ENCODE measurements at places on chromosomes 16 and 17.

DNA sequence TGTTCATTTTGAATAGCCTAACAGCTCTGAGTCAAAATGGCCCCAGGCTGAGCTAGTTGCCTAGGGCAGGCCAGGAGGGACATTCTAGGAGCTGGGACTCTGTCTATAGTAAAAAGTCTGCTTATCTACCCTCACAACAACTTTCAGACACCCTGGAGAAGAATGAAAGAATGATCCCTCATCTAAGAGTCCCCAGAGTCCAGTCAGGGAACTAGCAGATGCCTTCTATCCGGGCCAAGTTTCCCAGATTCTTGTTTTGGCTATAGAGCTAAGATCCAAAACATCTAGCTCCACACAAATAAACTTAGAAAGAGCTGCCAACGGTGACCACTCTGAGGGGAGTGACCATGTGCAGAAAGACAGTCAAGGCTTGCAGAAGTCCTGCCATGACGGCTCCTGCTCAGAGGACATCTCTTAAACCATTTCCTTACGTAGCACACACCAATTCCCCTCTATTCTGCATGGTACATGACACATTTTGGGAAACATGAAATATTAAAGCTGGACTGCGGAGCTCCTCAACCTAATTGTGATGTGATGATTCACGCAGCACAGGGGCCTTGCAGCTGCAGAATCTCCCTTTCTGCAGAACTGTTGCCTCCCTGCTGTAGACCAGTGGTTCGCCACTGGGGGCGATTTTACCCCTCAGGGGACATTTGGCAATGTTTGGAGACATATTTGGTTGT is 24.2 kb downstream of the FAM20A start:
- no peak for DNase-seq

DNA sequence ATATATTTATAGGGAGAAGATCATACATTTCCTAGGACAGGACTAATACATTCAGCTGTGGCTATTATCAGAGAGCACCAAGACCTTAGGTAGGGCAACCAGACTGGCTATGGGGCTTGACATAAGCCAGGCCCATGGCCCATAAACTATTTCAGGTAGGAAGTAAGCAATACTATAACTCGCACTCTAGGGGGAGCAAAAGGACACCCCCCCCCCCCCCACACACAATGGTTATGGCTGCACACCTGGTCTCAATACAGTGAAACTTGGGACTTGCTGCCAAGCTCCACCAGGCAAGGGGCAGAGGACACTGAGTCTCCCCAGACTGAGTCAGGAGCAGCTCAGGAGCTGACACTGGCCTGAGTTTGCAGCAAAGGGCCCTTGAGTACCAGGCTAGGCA is 348.9 kb upstream of the ASIC2 start:
- no peak for DNase-seq

DNA sequence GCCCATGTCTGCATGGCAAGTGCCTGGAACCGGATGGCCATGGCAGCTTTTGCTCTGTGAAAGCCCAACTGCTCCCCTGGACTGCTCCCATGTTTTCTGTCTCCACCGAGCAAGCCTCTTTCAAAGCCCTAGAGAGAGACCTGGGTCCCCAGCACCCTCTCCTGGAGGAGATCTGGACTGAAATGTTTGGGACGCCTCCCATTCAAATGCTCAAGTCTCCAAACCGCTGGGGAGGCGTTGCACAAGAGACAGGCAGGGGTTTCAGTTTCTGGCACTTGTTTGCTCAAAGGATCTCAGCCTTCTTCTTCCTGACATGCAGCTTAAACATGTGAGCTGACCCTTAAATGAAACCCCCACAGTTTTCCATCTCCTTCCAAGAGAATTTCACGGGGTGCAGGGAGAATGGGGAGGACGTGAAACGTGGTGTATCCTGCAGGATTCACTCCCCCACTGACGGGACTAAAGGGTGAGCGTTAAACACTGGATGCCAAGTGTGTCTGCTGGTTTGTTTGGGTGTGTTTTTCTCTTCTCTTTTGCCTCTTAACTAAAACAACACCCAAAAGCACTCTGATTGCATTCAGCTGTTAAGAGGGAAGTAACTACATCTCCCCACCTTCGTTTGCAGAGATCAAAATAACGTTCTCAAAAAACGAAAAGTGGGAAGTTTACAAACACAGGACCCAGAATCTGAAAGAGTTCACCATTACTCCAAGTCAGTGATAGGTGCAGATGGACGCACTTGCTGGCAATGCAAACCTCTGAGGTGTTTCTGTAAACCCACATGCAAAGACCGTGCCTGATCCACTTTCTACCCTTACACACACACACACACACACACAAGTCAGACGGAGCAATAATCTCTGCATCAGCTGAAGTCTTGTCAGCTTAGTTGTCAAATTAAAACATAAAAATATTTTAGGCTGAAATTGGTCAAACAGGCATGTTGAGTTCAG is 256.9 kb downstream of the C16orf95 start:
- no peak for DNase-seq

DNA sequence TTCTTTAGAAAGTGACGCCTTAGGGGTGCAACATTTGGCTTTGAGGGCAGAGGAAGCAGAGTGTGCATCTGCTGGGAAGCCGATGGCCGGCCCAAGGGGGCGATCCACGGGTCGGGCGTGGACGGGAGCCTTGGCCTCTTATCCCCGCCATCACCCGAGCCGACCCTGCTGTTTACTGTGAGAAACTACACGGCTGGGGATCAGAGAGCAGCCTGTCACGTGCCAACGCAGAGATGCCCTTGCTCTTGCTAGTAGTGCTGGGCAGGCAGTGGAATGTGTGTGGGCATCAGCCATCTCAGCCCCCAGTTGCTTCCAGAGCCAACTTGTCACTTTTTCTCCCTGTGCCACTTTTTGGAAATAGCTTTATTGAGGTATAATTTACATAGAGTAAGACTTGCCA is 26.7 kb upstream of the ITGB4 start:
- no peak for DNase-seq

DNA sequence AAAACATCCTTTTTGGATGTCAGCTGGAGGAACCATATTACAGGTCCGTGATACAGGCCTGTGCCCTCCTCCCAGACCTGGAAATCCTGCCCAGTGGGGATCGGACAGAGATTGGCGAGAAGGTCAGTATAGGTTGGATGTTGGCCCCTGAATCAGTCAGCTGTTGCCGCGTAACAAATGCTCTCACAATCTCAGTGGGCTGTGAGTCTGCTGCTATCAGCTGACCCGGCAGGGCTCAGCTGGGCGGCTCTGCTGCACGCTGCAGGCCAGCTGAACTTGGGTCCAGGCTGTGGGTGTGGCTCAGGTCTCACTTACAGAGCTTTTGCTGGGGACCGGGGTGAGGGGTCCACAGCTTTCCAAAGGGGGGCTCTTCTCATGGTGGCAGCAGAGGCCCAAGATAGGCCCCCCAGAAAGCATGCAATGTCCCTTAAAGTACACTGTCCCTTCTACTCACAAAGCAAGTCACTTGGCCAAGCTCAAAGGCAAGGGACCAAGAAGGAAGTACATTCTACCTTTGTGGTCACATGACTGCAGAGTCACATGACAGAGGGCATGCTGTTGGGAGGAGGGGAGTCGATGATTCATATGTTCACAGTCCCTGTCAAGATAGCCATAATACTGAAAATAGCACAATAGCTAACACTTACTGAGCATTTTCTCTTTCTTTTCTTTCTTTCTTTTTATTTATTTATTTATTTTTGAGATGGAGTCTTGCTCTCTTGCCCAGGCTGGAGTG is 134.2 kb downstream of the ABCC1 start:
- DNase-seq, result no peak

DNA sequence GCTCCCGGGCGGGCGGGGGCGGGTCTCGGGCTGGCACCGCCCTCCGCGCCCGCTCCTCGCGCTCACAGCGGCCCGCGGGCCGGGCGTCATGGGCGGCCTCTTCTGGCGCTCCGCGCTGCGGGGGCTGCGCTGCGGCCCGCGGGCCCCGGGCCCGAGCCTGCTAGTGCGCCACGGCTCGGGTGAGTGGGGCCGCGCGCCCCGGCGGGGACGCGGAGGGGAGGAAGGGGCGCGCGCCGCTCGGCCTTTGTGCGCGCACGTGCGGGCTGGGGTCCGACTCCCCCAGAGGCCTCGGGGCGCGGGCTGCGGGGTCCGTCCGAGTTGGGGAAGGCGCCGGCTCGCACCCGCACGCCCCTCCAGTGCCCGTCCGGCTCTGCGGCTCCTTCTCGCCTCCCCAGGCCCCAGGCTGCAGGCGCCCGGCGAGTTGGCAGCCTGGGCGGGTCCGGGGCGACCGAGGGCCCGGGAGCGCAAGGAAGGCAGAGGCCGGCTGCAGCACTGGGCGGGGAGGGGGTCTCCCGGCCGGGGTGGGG is at the start of gene NME4:
Gene NME4, plus strand, starts transcription at position 65 of the 527 bp plus-strand sequence. Its CDS starts 24 bp downstream, at position 89.
- DNase-seq, result peak; percentile 66

DNA sequence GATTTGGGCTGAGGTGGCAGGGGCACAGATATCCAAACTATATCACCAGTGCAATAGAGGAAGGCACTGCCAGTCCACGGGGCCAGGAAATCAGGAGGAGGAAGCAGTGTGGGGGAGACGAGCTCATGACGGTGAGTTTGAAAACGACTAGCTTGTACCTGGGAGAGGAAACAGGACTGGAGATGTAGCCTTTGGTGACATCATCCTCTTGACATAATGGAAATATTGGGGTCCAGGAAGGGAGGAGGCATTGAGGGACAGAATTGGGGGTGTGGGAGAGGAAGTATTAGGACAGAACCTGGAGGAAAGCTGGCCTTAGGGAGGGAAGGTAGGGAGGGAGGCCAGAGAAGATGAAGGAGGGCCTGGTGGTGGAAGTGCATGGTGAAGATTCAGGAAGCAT is 109.1 kb downstream of the RGS9 start:
- no peak for DNase-seq

DNA sequence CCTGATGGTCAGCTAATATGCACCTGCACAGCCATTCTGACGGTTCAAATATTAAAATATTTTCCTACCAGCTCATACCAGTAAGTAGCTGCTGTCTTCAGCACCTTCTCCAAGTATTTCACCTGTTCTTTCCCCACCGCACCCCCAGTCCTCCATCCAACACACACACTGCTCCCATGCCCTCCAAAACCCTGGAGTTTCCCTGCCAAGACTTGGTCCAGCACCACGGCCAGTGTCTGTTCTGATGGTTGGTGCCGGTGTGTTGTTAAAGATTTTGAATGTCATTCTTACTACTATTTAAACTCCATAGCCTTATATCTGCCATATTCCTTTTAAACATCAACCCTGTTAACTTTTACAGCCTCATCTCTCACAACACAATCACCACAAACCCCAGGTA is 142.4 kb downstream of the GSG1L start:
- DNase-seq, result no peak

DNA sequence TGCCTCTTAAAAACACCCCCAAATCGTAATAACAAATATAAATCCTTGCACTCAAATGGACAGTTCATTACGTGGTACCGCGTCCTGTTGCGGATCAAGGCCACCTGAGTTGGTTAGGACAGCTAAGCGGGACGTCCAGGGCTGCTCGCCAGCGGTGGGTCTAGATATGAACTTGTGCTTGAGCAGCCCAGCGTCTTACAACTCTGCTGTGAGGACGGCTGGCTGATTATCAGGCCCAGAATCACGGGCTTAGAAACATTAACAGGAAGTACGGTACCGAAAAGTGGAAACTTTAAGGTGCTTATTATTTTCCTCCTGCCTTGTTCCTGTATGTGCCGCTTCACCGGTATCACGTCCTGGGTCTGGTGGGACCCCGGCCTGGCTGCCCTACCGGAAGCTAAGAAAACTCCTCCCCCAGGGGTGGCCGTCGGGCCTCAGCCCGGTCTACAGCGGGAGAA is 832 bp upstream of the SRRM2 start:
- peak; percentile 78 for DNase-seq

DNA sequence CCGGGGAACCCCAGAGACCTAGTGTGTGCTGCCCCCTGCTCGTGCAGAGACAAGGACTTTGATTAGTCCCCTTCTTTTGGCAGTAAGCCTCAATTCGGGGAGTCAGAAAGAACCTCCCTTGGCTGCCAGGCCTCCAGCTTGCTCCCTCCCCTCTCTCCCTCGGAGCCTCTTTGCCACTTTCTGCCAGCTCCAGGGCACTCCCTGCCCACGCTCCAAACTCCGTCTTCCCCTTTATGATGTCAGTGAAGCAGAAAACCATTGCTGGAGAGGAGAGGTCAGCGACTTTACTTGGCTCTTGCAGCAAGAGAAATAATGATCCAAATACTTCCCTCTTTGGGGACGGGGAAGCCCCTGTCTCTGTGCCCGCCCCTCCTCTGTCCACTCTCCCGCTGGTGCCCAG is 28.1 kb downstream of the TTYH2 start:
- DNase-seq, result no peak

Data from glutamatergic neuron (in vitro differentiated cells).